ENCODE measurements at places on chromosomes 6 and 20.

GRCh38 chr20:14672066-14672465 is 334.7 kb upstream of the FLRT3 start:
- no peak for DNase-seq

GRCh38 chr6:112031960-112032359 is 21.9 kb upstream of the CCN6 start:
- DNase-seq: no peak

- no peak for DNase-seq
Observed at GRCh38 chr20:57128044-57128757, 138.2 kb downstream of the BMP7 start.

- no peak for DNase-seq
Observed at GRCh38 chr6:16544006-16544405, 217.3 kb downstream of the ATXN1 start.

GRCh38 chr20:2643708-2644107 is 8.7 kb upstream of the NOP56 start:
- no peak for DNase-seq

DNA sequence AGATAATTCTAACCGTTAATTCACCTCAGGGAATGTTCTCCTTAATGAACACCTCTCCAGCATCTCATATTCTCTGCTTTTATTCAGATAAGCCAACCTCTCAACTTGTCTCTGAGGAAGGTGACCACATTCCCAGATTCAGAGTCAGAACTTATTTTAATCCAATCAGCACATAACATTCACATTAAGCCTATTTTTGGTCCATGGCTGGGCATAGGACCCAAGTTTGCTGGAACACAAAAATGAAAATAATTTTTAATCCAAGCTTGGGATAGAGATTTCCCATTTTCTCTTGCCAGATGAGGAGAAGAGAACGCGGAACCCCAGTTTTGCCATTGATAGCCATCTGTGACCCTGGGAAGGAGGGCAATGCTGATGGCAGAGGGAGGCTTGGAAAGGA is 126.5 kb downstream of the FRK start:
- DNase-seq: no peak

DNA sequence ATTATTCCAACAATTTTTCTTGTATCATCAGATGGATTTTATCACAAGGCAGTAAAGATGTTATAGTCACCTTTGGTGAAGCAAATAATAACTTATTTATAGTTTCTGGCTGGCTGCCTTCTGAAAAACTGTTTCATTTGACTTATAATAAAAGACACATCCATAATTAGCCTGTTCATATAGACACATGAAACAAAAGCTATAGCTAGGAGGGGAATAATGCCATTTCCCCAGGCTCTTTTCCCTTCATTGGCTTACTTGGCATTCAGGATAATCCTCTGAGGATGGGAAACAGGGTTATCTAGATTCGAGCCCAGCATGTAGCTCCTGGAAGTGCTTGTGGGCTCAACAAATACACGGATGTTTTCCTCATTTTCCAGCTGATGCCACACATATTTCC is 17.5 kb downstream of the MMP24 start:
- DNase-seq: no peak

DNA sequence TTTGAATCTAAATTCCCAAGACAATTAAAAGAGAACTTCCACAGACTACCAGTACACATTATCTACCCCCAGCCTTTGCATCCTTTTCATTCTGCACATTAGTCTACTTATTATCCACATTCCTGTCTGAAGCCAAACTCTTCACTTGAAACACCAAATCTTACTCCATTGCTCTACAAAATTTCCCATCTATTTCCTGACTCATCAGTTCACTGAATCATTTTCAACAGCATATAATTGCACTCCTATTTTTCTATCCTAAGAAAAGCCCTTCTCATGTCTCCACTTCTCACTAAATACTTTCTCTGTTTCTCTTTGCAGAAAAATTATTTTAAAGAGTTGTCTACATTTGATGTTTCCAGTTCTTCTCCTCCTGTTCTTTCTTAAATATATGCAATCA is 239.4 kb upstream of the FERMT1 start:
- DNase-seq: no peak

GRCh38 chr20:36645353-36645752 is 643 bp downstream of the SLA2 start:
- no peak for DNase-seq

- DNase-seq: no peak
Observed at GRCh38 chr20:43545837-43546578, 12.8 kb upstream of the SGK2 start.

GRCh38 chr6:21914121-21914973 is 320.8 kb downstream of the SOX4 start:
- no peak for DNase-seq

DNA sequence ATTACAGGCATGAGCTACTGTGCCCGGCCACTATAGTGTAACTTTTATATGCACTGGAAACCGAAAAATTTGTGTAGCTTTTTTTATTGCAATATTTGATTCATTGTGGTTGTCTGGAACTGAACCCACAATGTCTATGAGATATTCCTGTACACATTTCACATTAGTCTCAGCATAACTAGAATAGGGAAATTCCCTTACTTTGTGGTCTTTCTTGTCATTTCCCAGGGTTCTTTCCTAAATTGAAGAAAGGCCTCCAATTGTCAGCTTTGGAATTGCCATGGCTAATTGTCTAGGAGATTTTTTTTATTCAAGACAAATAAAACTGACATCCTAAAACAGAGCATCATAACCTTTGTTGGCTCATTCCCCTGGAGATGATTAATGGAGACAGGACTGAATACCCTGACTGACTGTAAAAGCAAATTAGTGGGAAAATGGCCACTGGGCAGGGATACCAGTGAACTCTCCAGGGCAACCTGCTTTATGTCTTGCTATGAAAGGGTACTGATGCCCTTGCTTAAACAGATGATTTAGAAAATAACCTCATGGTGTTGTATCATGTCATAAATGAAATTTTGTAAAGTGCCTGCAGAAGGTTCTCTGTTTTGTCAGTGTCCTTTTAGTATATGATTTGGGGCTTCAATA is 576.9 kb downstream of the RFPL4B start:
- no peak for DNase-seq

- DNase-seq: no peak
Observed at GRCh38 chr6:137227871-137228302, 8.7 kb upstream of the IFNGR1 start.

DNA sequence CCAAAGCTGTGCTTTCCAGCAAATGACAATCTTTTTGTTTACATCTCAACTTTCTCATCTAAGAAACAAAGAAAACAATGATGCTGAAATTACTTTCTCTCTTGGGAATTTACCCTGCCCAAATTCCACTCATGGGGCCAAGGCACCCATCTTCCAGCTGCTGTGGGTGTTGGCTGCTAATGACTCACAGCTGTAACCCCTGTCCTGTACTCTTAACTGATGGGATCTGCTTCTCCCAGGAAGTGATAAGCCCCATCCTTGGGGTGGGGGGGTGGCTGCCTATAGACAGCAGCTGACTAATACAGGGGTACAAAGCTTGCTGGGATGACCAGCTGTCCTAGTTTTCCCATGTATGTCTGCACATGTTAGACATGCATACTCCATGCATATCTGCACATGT is 938.6 kb downstream of the C6orf118 start:
- DNase-seq: no peak

- peak; percentile 83 for DNase-seq
Observed at GRCh38 chr20:39048000-39048696, 86.0 kb downstream of the DHX35 start.

DNA sequence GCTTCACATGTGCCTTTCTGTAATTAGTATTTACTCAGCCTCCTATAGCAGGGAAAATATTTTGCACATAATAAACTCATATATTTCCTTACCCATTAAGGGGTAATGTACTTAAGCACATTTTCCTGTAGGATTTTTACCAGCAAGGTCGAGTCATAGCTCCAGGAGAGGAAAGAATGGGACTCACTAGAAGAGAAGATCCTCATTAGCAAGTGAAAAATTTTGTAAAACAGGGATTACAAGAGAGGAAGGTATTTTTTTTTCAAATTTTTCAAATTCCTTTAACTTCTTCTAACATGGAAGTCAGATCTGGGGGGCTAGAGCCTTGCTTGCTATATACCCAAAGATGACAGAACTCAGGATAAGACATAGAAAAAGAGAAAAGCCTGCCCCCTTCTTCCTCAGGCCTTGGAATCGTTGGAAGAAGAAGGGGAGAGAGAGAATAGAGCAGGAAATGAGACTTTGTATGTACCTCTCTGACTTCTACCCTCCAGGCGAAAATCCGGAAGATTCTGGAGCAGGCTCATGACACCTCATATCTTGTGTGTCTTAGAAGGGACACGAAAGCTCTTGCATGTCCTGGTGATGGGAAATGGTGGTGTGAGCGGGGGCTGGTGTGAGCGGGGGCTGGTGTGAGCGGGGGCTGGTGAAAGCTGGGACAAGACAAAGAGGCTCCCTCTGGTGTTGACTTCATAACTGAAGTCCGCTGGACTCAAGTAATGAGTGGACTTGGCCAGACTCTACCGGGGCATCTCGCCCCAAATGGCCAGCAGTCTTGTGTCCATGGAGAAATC is 256.9 kb upstream of the PLCB4 start:
- DNase-seq: no peak

All from right forelimb (tissue), 1 donor.